HFF-Myc (cell line): ENCODE measurements at places on chromosomes 7 and 10.

DNA sequence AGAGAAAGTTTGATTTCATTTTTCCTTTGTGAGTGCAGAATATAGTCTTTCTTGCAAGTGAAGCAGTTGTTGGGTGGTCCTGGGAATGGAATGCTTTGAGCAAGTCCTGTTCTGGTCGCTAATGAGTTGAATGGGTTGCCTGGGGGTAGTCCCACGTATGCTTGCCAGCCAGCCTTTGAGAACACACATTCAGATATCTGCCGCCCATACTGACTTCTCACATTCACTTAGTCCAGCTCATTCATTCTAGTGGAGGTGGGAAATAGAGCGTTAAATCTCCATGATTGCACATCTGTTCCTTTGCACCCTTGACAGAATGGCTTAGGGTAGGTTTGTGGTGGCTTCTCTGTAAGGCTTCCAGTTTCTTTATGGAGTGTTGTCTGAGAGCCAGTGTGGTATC, 256.6 kb downstream of the SORCS3 start:
- no peak for DNase-seq

DNA sequence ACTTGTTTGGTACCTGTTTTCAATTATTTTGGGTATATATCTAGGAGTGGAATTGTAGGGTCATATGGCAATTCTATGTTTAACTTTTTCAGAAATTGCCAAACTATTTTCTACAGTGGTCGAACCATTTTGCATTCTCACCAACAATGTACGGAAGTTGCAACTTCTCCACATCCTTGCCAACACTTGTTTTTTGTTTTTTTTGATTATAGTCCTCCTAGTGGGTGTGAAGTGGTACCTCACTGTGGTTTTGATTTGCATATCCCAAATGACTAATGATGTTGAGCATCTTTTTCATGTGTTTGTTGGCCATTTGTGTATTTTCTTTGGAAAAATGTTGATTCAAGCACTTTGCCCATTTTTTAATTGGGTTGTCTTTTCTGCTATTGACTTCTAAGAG, 122.1 kb downstream of the RPS24 start:
- no peak for DNase-seq

- no peak for DNase-seq
Observed at GRCh38 chr7:33054261-33054964, 8.2 kb downstream of the NT5C3A start.

DNA sequence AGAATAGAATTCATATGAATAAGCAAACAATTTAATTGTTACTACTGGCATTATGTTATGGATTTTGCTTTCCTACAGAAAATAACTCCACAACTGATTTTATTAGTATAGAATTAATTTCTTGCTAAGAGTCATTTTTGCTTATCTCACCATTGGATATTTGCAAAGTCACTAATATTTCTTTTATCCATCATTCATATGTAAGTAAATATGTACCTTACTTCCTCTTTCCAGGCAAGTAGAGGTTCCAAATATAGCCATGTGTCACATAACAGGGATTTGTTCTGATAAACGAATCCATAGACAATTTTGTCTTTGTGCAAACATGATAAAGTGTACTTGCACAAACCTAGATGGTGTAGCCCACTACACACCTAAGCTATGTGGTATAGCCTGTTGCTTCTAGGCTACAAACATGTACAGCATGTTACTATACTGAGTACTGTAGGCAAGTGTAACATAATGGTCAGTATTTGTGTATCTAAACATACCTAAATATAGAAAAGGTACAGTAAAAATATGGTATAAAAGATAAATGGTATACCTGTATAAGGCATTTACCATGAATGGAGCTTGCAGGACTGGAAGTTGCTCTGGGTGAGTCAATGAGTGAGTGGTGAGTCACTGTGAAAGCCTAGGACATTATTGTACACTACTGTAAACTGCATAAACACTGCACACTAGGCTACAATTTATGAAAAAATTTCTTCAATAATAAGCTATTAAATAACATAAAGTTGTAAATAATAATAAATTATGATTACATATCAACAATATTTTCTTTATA, 18.3 kb downstream of the KLLN start:
- no peak for DNase-seq

DNA sequence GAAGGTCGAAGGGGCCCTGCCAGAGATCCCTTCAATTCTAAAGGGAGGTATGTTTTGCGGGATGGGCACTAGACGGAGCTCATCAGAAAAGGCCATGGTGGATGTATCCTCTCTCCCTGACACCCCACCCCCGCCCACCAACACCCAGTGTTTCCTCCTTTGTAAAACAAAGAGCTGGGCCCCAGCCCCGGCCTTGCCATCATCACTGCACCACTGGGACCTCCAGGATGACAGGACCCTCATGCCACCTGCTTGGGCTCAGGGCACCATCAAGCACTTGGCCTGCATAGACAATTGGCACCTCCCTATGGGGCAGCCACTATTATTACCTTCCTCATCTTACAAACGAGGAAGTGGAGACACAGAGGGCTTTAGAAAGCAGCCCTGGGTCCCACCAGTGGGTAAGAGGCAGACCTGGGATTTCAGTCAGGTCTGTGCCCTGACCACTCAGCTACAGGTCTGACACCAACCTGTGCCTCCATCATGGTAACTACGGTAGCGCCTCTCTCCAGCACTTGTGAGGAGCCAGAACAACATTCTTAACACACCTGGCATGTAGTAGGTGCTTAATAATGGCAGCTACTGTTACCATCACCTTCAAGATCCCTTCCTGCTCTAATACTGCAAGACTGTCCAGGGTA, 2.0 kb downstream of the CALML3 start:
- DNase-seq: no peak

- DNase-seq: no peak
Observed at GRCh38 chr7:122018032-122018431, 126.0 kb downstream of the AASS start.

DNA sequence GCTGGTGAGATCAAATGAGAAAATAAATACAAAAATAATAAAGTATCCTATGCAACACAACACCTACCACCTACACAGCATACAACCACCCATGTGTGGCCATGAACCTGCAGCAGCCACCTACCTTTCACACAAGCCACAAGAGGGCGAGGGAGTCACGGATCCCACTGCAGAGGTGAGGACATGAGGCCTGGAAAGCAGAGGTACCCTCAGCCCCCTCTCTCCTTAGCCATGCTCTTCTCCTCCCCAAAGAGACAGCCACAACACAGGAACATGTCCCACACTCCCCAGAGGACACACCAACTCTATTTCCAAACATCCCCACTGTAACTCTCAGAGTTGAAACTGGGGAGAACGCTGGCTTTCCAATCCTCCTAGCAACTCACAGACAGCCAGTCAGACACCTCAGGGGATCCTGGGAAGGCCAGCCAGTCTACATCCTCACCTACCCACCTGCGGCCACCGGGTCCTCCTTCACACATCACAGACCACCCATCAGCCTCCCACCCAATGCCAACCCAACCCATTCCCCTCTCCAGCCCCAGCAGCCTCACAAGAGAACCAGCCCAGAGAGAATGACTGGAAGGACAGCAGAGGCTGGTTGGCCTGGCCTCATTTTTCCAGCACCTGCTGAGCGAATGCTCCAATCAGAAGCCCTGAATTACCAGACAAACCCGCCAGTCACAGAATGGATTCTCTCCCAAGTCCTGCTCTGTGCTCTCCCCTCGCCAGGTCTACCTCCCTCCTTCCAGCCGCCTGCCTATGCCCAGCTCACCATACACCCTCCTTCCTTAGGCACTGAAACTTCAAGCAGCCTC, 18.4 kb downstream of the DLG5 start:
- DNase-seq: no peak
